Erythroblast (primary cell): ENCODE measurements at places on chromosomes 5 and 9.

GRCh38 chr9:31388660-31389059, 995.8 kb upstream of the ACO1 start:
- no peak for DNase-seq

- DNase-seq, result no peak
Observed at GRCh38 chr9:104895572-104895971, 32.4 kb downstream of the ABCA1 start.

DNA sequence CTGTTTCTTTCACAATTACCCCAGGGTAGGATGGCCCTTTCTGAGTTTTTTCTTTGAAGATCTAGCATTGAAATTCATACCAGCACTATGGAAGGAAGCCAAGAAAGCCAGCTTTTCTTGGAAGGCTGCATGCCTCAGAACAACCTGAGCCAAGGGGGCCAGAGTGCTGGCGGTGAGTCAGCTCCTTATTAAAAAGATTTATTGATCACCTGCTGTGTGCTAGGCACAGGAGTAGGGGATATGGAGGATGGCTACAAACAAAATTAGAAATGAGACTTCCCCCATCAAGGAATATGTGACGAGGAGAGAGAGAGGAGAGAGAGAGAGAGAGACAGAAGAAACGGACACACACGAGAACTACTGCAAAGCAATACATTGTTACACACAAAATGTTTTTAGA, 184.6 kb upstream of the PUM3 start:
- no peak for DNase-seq

- no peak for DNase-seq
Observed at GRCh38 chr9:85647571-85647970, 94.2 kb downstream of the AGTPBP1 start.

- DNase-seq, result no peak
Observed at GRCh38 chr5:14701556-14701955, 37.0 kb downstream of the OTULIN start.

GRCh38 chr9:136960212-136960937, 8.3 kb downstream of the LCN12 start:
- no peak for DNase-seq

DNA sequence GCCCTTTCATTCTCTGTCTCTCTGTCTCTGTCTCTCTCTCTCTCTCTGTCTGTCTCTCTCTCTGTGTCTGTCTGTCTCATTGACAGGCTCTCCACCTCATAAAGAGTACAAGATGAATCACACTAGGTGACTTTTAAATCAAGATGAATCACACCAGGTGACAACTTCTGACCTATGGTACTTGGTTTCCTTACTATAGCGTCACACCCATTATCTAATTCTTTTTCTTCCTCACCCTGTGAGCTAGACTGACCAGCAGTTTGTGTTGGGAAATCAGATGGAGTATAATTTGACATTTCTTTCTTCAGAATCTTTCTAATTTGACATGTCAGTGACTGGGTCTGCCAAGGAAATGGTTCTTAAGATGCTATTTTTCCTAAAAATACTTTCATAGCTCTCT, 232.9 kb downstream of the ARRDC3 start:
- DNase-seq, result no peak

GRCh38 chr5:170945275-170945674, 83.5 kb downstream of the RANBP17 start:
- DNase-seq, result no peak

DNA sequence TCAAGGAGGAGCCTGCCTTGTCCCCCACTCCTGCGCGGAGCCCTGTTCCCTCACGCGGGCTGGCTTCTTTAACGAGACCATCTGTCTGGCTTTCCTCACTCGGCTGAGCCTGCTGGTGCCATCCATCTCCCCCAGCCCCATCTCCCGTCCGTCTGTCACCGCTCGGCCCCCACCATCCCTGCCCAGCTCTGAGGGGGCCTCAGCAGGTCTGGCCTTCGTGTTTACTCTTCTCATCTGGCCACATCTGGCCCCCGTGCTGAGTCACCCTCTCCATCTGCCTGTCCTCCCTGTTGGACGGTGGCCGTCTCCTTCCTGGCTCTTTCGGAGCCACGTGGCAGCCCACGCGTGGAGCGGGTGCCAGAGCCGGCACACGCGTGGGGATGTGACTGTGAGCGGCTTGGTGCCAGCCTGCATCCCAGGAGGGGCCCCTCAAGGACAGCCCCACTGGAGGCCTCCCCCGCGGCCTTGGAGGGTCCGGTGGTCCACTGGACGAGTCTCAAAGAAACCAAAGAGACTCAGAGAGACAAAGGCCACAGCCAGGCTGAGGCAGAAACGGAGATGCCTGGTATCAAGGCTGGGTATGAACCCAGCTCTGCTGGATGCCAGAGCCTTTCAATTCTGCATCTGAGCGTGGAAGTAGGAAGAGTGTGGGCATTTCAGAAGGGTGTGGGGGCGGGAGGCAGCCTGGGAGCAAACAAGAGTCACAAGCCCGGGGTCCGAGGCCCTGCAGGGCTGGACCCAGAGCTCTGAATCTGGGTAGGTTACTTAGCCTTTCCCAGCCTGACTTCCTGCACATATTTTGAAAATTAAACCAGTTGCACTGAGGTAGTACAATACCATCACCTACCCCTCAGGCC, 76.7 kb upstream of the UNC5A start:
- no peak for DNase-seq

GRCh38 chr9:87516926-87517290, 19.2 kb downstream of the DAPK1 start:
- DNase-seq, result no peak

DNA sequence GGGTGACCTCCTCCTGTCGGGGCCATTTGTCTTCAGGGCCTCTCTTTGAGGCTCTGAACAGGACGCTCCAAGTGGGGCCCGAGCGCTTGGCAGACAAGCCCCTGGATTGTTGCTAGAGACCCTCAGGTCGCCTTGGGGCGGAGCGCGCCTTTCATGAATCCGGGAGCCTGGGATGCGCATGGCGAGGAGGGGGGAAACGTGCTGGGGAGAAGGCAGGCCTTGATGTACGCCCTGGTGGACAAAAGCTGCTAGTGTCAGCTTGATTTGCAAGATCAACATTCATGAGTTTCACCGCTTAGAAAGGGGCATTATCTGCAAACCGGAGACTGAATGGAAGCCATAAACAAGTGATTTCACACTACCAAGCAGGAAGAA, 226.3 kb downstream of the SMARCA2 start:
- no peak for DNase-seq

DNA sequence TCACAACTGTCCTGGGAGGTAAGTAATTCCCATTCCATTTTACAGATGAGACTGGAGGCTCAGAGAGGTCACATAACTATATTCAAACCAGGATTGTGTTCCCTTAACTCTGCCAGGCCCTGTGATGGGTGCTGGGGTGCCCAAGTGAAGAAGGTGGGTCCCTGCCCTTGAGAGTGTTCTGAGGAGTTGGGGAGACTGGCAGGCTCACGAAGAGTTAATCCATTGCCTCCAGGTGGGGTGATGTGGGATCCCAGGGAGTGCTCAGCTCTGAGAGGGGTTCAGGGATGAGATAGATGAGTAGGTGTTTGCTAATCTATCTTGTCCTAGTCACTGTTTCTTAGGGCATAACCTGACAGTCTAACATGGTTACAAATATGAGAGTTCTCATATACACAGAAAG, 36.7 kb downstream of the GSN start:
- no peak for DNase-seq

DNA sequence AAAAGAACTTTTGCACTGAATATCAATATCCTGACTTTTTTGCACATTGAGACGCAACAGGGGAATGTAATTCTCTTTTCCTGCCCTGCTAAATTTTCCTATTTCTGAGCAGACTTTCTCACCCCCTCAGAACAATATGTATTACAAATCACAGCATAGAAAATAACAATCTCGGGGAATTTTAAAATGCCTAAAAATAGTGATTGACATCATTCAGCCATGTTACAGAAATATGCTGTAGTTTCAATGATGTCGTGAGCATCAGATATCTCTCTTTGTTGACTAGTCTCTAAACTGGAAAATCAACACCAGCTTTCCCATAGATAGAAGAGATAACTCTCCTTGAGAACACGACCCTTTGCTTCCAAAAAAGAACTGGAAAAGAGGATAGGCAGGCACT, 166.7 kb downstream of the ZDHHC21 start:
- no peak for DNase-seq

DNA sequence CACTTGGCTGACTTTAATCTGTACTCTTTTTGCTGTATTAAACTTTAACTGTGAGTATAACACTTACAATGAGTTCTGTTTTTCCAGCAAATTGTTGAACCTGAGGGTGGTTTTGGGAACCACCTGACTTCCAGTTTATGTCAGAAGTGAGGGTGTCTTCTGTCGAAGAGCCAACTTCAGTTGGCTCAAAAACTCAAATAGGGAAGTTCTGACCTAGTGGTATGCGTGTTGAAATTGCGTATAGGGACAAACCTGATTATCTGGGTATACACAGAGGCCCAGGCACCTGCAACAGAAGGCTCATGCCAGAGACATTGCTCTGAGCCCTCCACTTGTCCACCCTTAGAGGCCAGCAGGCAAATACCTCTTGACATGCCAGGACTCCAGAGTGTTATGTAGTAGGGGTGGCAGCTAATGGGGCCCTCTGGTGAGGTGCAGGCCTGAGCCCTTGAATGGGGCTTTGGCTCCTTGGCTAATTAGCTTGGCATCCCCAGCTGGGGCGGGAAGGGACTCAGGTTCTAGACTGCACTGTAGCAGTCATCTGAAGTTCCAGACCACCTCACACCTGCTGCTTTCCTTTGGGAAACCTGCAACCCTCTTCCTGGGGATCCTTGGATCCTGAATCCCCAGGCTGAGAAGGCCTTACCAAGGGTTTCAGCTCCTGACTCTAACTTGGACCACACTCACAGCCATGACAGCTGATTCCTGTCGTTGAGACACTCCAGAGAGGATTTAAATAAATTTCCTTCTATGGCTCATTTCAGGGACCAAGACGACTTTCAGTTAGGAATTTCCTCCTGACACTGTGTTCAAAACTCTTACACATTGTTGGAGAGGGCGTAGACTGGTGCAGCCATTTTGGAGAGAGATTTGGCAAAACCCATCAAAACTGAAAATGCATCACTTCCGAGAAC, 189.6 kb downstream of the HSPA4 start:
- no peak for DNase-seq

DNA sequence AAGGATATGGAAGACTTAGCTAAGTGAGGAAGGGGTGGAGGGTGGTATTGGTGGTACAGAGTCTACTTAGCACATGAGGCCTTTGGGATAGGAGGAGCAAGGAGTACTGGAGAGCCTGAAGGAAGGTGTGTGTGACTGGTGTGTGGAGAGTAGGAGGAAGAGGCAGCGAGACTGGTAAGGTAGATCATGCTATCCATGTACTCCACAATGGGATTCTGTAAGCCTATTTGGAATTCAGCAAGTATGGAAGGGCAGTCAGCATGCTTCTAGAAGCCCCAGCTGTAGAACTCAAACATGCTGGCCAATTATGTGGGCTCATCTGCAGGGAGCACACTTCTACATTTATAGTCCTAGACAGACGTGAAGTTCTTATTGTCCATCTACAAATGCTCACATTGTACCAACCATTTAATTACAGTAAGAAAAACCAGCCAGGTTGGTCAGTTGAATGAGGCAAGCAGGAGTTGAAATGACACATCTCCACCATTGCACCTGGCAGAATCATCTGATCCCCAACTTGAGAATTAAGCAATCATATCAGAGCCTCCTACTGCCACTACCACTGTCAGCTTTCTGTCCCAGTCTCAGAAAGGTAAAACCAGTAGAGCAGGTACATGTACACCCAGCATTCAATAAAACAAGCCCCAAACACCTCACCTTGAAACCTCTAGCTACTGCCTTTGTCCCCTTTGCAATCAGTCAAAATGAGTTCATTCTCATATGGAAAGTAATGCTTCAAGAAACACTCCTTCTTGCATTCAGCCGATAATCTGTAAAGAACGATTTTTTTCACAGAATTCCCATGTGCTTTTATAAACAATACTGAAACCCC, 60.9 kb upstream of the GLRX start:
- DNase-seq, result no peak

DNA sequence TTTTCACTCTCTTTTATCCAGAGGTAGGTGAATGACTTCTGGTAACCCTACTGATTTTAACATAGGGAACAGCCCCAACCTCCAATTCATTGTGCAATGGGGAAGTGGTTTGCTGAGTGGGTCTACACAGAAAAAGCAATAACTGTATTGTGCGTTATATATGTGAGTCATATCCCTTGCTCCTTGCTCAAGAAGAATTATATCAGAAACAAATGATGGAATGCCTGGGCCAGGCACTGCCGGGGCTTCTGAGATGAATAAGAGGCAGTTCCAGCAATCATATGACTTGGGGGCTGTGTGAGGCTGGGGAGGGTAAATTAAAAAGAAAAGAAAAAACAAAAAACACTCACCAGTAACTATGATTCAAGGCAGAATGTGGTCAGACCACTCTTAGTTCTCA, 79.2 kb upstream of the ABCA1 start:
- no peak for DNase-seq

DNA sequence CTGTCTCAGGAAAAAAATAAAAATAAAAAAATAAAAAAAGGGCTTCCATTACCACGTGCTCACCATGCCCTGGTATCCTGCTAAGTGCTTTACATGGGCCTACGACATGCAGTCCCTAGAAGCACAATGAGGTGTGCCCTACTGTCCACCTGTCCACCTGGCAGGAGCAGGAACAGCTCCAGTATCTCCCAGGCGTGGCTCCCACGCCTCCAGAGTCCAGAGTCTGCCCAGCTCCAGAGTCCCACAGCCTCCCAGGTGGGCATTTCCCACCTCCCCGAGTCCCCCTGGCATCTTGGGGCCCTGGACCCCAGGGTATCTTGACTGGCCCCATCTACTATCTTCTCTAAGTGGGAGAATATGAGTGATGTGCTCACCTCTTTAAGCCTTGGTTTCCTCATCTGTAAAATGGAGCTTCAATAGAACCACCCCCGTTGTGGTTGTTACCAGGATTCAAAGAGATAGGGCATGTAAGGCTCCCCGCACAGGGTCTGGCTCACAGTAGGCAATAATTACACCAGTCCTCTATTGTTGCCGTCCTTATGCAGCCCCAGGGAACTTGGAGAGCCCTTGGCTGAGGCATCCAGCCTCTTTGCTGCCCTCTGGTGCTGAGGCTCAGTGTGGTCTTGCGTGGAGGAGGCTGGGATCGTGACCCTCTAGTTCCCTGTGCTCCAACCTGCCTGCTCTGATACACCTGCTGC, 8.9 kb downstream of the CXCL14 start:
- DNase-seq, result peak; percentile 45
